Activated naive CD4-positive, alpha-beta T cell (primary cell): ENCODE measurements at places on chromosomes 12 and 14.
A peak's percentile ranks its signal among the peaks of the same experiment; 100 is the strongest.

GRCh38 chr12:19546611-19547162 is 107.4 kb downstream of the AEBP2 start:
- DNase-seq: no peak

DNA sequence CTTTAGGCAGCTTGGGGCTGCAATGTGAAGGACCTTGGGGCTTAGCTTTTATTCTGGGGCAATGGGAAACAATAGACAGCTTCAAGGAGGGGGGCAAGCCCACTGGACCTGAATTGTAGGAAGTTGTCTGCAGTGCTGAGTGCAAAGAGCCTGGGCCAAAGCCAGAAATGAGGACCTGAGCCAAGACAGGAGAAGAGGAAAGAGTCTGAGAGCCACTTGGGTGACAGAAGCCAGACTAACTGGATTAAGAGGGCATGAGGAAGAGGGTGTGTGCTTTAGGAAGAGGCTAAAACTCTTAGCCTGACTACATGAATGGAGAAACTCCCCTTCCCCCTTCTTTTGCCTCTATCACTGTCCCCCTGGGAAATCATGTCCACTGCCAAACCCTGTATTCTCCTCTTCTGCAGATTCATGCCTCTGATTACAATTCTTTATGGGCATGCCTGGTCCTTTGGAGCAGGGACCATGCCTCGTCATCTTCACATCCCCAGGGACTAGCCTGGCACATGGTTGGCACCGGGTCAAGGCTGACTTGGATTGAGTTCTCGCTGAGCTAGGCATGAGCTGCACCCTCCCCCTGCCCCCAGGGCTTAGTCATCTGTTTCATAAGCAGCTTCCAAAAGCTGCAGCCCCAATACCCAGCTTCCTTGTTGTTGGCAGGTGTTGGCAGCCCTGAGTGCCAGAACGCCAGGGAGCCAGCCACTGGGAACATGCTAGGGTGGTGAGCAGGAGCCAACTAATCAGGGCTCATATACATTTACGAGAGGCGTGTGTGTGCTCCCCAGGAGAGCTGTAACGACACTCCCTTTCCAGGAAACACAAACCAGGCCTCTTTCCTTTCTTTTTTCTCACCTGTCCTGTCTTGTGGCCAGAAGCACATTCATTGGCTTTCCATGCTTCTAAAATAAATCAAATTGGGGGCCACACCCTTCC is 27.7 kb upstream of the JDP2 start:
- DNase-seq: no peak

GRCh38 chr12:68291396-68292036 is 38.1 kb upstream of the IL22 start:
- DNase-seq: no peak

DNA sequence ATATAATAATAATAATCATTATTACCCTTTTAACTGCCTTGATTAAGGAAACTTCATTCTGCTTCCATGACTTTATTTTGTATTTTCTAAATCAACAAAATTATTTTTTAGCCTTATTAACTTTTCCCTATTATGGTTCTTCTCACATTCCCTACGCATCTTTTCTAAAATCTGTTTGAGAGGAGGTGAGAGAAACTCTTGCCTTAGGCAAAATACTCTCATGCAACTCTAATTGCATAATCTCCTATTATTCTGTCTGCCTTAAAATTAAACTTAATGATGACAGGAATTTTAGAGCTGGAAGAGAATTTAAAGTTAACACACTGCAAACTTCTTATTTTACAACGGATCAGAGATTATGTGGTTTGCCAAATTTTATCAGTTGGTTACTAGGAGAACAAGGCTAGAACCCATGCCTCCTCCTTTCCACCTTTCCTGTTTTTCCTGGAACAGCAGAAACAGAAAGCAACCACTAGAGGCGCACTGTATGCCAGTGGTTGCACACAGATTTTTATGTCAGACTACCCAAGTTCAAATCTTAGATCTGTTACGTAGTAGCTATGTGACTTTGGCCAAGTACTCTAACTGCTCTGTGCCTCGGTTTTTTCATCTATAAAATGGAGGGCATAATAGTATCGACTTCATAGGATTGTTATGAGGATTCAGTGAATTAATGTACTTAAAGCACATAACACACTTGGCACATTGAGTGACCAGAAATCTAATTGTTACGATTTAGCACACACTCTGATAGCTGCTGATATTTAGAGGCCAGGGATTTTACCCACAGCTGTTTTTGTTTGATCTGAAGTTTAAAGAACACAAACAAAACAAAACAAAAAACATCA is 4.3 kb upstream of the BRMS1L start:
- DNase-seq: no peak

DNA sequence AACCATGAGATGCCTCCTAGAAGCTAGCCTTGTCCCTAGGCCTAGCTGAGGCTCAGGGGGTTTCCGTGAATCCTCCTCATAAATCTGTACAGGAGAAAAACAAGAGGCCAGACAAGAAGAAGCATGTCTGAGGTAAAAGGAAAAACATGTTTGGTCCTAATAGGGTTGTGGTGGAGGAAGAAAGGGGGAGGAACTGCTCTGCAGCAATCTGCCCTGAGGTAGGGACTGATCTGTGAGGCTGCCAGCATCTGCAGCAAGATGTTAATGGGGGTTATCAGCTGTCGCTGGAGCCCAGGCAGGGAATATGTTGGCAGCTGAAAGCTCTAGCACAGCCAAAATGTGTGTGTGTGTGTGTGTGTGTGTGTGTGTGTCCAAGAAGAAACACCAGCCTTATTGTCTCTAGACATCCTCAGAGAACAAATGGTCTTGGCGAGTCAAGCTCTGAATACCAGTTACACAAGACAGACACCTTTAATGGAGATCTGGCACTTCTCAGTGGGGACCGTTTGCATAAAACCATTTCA is 218.5 kb downstream of the NUAK1 start:
- DNase-seq: no peak

GRCh38 chr12:41804026-41804425 is 340.6 kb downstream of the GXYLT1 start:
- no peak for DNase-seq

- no peak for DNase-seq
Observed at GRCh38 chr14:24921903-24922302, 128.0 kb downstream of the STXBP6 start.

- DNase-seq: no peak
Observed at GRCh38 chr12:57868851-57869268, 22.3 kb upstream of the CTDSP2 start.

- no peak for DNase-seq
Observed at GRCh38 chr12:49730568-49731101, 10.7 kb upstream of the TMBIM6 start.

GRCh38 chr12:99523853-99524252 is 123.7 kb upstream of the GARIN6 start:
- no peak for DNase-seq

DNA sequence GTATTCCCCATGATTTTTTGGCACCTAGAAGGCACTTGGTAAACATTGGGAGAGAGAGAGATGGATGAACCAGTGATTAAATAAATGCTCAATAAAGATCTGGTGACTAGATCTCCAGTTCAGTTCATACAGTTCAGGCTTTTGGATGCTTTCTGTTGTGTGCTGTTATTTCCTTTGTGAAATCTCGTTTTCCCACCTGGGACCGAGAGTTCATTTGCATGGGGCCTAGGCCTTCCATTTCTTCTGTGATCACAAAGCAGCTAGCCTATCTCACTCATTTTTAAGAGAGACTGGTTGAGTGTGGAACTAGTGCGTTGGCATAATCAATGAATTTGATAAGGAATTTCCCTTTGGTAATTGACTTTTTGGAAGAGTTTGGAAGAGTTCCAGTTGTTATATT is 104.0 kb downstream of the VRK1 start:
- DNase-seq: no peak

- DNase-seq: no peak
Observed at GRCh38 chr12:3044141-3044630, 33.0 kb upstream of the TSPAN9 start.

DNA sequence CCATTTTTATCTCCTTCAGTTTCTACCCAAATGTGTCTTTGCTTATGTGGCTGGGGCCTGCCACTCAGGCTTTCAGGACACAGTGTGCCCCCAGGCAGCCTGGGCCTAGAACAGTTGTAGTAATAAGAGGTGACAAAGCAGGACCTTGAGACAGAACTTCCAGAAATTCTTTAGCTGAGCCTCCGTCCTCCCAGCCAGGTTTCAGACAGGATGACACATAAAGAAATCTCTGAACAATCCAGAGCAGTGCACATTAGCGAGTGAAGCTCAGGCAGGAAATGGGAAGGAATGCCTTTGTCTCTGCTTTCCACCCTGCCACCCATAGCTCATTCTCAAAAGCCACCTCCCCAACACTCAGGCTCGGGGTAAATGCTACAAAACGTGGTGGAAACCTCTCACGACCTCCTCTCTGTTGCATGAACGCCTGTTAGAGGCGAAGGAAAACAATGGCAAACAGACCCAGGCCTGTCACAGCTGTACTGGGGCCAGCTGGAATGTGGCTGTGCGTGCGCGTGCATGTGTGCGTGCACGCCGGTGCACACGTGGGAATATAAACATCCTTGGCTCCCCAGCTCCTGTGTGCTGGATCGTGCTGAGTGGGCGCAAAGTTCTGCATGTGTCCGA is 286.7 kb downstream of the ZFP36L1 start:
- no peak for DNase-seq

- no peak for DNase-seq
Observed at GRCh38 chr12:111686574-111687105, 787 bp downstream of the ACAD10 start.

DNA sequence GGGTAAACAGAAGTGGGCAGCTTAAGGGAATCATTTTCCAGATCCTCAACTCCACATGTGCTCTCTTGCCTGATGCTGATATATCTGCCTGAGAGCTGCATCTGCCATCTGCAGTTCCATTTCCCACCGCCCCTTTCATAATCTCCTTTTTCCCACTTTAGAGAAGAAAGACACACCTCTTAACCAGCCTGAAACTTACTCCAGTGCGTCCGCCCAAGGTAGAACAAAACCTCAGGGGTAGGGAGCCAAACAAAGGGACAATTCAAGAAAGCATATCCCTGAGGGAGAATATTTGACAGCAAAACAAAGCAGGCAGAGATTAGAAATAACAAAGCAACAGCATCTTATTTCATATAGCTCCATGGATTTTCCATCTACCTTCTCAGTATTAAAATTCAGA is 4.3 kb downstream of the MDM1 start:
- no peak for DNase-seq

DNA sequence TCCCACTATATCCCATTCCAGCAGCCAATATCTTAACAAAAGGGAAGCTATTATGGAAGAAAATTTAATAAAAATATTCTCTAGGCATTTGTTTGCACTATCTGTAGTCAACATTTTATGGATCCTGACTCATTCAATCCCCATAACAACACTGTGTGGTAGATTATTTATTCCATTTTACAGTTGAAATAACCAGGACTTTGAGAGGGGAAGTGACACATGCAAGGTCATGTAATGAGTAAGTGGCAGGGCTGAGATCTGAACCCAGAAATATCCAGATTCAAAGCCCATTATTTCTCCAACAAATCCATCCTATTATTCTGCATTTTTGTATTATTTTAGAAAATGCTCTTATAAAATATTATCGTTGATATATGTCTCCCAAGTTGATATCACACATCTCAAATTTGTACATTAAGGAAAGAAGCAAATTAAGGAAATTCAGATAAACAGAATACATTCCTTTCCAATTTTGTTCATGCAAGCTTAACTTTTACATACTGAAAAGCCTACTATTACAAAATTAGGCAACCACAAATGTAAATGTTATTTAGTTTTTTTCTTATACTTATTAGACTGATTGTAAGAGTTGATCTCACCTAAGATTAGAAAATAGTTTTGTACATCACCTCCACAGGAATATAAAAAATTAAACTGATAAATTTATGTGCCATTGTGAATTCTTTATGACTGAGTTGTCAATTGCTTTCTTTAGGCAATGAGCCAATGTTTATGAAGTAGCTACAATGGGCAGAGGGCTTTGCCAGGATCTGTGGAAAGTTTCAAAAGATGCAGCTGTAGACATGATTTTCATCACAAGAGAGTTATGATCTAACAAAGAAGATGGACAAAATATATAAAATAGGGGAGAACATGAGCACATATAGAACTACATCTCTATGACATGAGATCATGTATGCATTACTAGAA is 55.1 kb upstream of the E2F7 start:
- DNase-seq: no peak

GRCh38 chr12:67220065-67220464 is 49.1 kb upstream of the CAND1 start:
- no peak for DNase-seq

- no peak for DNase-seq
Observed at GRCh38 chr14:24013654-24014514, 25.2 kb downstream of the DHRS4L2 start.

DNA sequence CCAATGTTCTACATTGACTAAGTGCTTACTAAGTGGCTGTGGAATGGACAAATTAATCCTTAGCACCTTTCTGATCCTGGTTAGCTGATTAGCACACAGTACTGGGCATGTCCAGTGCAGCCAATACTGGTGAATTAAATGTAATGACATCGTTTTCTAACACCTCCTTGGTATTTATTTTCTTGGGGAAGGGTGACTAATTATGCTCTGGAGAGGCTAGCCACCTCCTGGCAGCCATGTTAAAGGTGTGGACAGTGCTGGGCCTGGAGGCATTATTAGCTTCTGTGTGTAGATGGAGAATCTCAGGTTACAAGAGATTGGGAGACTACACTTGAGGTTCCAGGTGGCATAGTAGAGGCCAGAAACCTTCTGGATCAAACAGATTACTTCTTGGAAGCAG is 230.9 kb upstream of the DDHD1 start:
- DNase-seq: no peak

- DNase-seq: no peak
Observed at GRCh38 chr12:30006021-30006420, 222.3 kb upstream of the TMTC1 start.

DNA sequence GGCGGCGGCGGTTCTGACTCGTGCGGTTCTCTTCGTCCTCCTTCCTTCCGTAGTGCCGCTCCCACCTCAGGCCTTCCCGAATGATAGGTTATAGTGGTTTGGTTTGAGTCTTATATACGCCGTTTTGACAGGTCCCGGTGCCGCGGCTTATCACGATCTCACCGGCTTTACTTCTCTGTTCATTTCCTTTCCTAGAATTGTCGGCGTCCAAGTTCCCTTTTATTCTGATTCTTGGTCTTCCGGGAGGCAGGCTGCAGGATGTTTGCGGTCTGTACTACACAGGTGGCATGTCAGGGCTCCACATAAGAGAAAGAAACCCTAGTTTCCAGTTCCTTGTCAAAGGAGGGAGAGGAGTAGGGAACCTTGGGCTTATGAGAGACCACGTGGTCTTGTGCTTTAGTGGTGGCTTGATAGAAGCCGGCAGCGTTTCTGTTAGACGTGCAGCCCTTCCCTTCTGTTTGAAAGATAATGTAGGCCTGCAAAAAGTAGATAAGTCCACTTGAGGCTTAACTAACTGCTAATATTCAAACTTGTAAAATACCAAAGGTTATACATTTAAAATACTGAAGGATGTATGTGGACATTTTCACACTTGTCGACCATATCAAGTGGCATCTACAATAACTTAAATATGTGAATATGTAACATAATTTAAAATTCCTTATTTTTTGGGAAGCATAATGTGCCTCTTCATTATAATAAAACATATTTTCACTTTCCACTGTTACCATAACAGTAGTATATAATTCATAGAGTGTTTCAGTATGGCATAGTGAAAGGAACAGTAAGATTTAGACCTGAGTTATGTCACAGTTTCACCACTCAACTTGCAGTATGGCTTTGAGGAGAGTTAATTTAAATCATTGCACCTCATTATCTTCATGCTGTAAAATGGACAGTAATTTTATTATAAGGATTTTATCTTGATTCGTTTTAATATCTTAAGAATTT is 804 bp downstream of the USP15 start:
- DNase-seq: peak; percentile 52

- no peak for DNase-seq
Observed at GRCh38 chr12:54759751-54760150, 94.6 kb upstream of the MUCL1 start.

GRCh38 chr14:53942970-53943750 is 13.5 kb downstream of the BMP4 start:
- no peak for DNase-seq
